ENCODE measurements at places on chromosomes 4 and X.

DNA sequence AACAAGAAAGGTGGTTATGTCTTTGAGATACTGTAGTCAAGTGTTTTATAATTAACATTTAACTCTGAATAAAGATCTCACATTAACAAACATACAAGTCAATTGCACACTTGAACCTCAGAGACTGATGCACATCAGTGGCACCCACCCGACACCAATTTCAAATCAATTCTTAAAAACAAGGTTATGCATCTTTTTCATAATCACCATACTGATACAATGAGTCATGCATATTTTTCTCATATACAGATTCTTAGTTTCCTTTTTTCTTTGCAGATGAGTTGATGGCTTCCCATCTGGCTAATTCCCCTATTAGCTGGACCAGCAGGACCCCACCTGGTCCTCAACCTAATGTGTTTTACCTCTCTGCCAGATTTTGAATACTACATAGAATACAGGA, 136.2 kb upstream of the RPL34 start:
- DNase-seq = no peak

- DNase-seq = no peak
Observed at GRCh38 chrX:102835504-102836146, 101.4 kb upstream of the RAB40AL start.

GRCh38 chr4:184851200-184851541, 25.4 kb upstream of the ACSL1 start:
- DNase-seq = no peak

DNA sequence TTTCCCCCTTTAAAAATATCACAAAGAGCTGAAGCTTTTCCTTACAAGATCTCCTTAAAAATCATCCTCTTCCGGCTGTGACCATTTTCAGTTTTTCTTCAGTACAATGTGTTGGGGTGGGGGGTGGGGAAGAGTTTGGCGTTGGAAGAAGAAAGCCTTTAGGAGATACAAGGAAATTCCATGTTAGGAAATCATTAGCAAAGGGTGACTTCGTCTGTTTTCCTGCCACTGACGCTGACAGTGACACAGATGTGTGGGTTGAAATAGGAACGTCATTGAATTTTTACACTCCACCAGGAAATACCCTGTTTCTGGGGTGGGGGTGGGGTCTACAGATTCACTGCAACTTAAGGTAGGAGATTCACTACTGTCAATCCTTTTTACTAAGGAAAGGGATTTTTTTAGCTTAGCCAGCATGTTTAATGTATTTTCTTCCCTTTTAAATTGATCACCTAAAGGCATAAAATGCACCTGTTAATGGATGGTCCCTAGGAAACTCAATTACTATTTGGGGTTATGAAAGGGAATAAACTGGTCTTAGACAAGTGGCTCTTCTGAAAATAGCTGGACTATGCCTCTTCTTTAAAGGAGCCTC, 3.9 kb downstream of the MAMLD1 start:
- no peak for DNase-seq

GRCh38 chrX:3451571-3451970, 105.1 kb upstream of the MXRA5 start:
- no peak for DNase-seq

- DNase-seq = no peak
Observed at GRCh38 chr4:156583265-156583664, 388.3 kb downstream of the PDGFC start.

DNA sequence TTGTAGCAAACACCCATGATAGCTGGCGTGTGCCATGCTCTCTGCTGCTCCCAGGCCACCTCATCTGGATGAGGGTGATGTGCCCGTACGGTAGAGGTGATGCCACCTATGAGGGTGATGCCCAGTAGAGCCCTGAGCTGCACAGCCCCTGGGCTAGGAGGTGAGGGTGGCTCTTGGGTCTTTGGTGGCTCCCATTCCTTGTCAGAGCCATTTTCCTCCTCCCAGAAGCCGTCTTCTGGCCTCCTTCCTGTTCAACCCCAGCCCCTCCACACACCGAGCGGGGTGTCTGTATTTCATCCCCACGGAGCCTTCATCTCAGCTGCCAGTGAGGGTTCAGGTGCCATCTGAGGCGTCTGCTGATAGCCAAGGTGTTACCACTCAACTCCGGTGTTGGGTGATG, 12.0 kb upstream of the TNIP2 start:
- DNase-seq = no peak

DNA sequence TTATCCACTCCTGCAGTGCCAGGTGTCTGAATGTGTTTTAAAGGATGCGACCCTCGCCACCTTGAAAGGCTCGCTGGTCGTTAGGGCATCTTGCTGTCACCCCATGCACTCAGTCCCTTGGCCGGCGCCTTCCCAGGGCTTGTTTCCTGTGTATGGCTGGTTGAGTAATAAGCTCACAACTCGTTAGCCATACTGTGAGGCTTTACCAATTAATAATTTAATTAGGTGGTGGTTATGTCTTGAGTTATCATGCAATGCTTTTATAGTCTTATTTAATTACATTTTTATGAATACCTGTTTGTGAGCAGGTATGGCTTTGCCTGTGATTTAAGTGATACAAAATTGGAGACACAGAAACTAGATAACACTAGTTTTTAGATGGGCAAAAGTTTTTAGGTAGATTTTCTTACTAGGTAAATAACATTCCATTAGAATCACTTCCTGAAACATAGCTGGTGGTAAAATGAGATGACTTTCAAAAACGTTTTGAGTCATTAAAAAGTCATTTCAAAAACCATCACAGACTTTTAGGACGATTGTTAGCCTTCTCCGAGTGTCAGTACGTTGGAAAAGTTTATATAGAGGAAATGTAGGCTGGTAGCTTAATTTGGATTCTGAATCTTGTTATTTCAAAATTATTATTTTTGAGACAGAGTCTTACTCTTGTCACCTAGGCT, 18.2 kb downstream of the PTTG2 start:
- peak; percentile 17 for DNase-seq

DNA sequence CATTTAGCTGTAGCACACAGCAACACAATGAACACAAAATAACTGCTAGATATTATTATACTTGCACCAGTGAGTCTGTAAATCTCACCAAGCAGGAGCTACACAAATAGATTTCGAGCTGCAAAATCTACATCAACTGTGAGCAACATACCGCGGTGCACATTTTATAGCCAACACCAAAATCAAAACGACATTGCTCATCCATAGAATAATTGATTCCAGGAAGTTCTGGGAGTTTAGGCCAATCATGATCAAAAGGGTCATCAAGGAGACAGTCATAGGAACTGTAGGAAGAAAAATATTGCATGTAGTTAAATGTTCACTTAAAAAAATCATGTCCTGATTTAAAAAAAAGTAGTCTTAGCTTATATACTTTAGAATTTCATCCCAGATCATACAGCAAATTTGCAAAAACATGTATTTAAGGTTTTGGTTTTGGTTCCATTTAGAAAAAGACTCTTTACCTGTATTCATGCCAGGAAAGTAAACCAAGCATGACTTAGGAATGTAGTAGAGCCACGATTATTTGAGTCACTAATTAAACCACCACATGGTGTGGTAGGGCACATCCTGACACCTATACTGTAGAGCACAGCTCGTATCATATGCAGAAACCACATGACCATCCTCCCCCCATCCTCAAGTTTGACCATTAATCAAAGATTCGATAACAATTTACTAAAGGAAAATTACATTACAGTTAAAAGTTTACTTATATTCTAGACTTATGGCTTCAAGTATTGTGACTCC, 250.4 kb downstream of the ADAMTS3 start:
- DNase-seq = no peak

GRCh38 chr4:150579551-150580234, 2.3 kb upstream of the MAB21L2 start:
- DNase-seq = no peak

DNA sequence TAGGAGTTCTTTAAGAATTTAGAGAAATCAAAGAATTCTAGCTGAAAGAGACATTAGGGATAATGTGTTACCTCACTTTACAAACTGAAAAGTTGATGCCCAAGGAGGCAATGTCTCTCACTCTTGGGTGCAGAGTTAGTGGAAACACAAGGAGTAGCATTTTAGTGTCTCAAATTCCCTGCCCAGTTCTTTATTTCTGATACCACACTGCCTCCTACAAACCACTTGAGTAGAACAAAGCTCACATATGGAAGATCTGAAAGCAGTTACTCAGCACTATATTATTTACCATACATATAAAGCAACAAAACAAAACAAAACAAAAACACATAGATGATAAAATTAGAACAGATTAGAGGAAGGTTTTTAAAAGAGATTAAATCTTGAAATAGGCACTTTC, 124.2 kb downstream of the REELD1 start:
- DNase-seq = no peak

GRCh38 chr4:88216395-88216794, 58.0 kb upstream of the ABCG2 start:
- no peak for DNase-seq

- DNase-seq = no peak
Observed at GRCh38 chr4:38283724-38284123, 323.5 kb downstream of the PTTG2 start.

DNA sequence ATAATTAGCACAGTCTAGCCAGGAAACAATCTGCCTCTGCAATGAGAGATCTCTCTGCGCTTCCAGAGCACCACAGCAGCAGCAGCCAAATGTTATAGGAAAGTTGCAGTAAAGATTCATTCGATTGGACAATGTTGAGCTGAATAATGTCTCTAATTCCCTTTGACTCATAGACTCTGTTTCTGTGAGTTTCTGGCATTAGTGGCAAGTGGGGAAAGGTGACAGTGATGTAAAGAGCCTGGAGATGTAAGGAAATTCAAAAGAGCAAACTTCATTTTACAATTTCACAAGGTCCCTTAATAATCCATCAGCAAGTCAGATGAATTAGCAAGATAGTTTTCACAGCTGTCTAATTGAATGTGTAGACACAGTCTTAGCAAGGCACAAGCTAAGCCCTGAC, 184.4 kb downstream of the VEGFC start:
- DNase-seq = no peak

GRCh38 chr4:7518871-7519637, 84.3 kb upstream of the PSAPL1 start:
- no peak for DNase-seq

- DNase-seq = no peak
Observed at GRCh38 chrX:73681408-73681807, 118.4 kb downstream of the CHIC1 start.

DNA sequence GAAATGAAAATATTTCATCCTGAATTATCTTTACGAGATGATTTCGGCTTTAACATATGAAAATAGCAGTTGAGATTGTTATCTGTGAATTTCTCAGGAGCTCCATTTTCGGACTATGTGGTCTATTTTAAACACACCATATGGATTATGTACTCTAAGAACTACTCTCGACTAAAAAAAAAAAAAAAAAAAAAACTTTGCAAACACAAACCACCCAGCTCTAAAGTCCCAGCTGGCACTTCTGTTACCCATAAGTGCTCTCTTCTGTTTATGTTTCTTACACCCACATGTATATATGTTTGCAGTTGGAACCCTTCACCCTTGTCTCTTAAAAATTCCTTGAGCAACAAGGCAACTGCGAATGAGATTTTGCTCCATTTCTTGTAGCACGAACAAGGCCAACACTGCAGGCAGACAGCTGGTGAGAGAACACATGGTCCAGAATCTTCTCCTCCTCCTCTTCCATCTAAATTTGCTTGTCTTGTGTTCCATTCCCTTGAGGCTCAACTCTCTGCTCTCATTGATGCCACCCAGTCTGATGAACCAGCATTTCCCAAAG, 172.7 kb upstream of the HCCS start:
- DNase-seq = no peak

GRCh38 chr4:38313175-38313574, 350.8 kb upstream of the KLF3 start:
- no peak for DNase-seq
